ENCODE measurements at places on chromosomes 2 and 18.

DNA sequence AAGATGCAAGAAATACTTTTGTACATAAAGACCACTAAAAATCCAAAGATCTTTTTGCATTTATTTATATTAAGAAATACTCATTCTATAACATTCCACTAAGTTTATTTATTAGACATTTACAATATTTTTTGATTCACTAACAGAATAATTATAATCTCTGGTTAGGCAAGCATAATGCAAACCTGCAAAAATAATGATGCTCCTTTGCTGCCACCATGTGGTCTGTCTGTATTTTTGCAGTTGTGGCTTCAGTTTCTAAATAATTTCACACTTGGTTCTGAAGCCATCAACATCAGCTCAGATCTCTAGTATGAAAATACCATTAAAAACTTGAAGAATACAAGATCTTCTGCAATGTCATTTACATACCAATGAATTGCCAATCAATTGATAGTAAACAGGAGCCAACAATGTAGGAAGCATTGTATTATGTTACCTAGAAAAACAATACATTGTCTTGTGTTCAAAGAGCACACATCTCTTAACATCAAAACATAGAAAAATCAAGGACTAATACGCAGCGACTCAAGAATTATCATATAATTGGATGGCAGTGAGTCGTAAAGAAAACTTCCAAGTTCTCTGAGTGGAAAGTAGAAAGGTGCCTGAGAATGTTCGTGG, 28.8 kb upstream of the WDR75 start:
- DNase-seq, result peak; percentile 35
- H3K36me3 ChIP-seq, result no peaks in the 10 kb centered on the region
- no peaks in the 10 kb centered on the region for H3K27me3 ChIP-seq

GRCh38 chr2:208643145-208643544, 236.6 kb downstream of the PTH2R start:
- no peak overlapping the region for H3K27ac ChIP-seq
- H3K27me3 ChIP-seq, result no peaks in the 10 kb centered on the region
- DNase-seq, result no peak
- H3K36me3 ChIP-seq, result no peaks in the 10 kb centered on the region

DNA sequence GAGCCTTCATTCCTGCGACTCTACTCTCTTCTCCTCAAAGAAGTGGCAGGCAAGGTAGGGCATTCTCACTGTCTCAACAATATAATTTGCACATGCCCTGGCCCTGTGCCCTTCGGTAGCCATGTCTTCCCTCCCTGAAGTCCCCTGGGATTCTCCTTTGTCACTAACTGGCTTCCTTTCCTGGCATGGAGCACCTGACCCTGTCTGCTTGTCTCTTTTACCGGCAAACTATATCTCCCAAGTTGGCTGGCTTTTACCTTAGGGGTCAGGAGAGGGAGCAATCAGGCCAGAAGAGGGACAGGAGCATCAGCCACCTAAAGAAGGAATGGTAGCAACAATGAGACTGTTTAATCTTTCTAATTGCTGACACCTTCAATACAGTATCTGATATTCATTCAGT, 51.9 kb upstream of the RMDN2 start:
- DNase-seq, result no peak
- H3K27me3 ChIP-seq, result no peaks in the 10 kb centered on the region
- H3K36me3 ChIP-seq, result no peaks in the 10 kb centered on the region
- H3K4me3 ChIP-seq, result no peak overlapping the region

- no peaks in the 10 kb centered on the region for H3K36me3 ChIP-seq
- H3K27ac ChIP-seq, result no peak overlapping the region
- DNase-seq, result no peak
- H3K4me3 ChIP-seq, result no peak overlapping the region
- H3K4me1 ChIP-seq, result no peaks in the 10 kb centered on the region
Observed at GRCh38 chr2:170598067-170598395, 117.1 kb upstream of the SP5 start.

GRCh38 chr18:9914334-9914583, 443 bp downstream of the VAPA start:
- H3K4me3 ChIP-seq, result peak overlapping the region; percentile 85
- no peak for DNase-seq
- no peaks in the 10 kb centered on the region for H3K27me3 ChIP-seq
- H3K36me3 ChIP-seq, result no peaks in the 10 kb centered on the region
- H3K4me1 ChIP-seq, result peaks cover 10% of the 10 kb centered on the region

DNA sequence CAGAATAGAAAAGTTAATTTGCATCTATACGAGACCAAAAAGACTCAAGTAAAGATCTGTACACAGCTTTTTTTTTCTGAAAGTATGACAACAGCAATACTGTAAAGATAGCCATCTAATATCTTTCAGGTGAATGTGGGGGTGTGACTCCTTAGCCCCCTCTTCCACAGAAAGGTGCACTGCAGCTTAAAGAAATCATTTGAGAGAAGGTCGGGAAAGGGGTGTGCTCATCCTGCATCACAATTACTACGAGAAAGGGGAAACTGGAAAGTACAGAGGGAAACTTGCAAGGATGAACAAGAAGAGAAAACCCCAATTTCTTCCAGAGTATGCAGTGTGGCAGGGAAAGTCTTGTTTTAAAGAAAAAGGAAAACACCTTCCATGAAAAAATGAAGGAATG, 255.6 kb downstream of the CCDC178 start:
- H3K27me3 ChIP-seq, result no peaks in the 10 kb centered on the region
- H3K36me3 ChIP-seq, result no peaks in the 10 kb centered on the region
- H3K27ac ChIP-seq, result no peak overlapping the region
- H3K4me1 ChIP-seq, result no peaks in the 10 kb centered on the region

GRCh38 chr2:15810477-15811150, 129.7 kb upstream of the MYCN start:
- DNase-seq, result no peak
- H3K4me1 ChIP-seq, result peaks cover 8% of the 10 kb centered on the region
- no peaks in the 10 kb centered on the region for H3K36me3 ChIP-seq
- H3K27me3 ChIP-seq, result no peaks in the 10 kb centered on the region
- H3K27ac ChIP-seq, result peak overlapping the region; percentile 2

GRCh38 chr2:105521176-105521575, 122.3 kb upstream of the FHL2 start:
- H3K27ac ChIP-seq, result no peak overlapping the region
- no peaks in the 10 kb centered on the region for H3K36me3 ChIP-seq
- H3K4me1 ChIP-seq, result no peaks in the 10 kb centered on the region
- DNase-seq, result peak; percentile 8
- no peak overlapping the region for H3K4me3 ChIP-seq

- DNase-seq, result no peak
- no peak overlapping the region for H3K27ac ChIP-seq
- H3K4me1 ChIP-seq, result no peaks in the 10 kb centered on the region
- H3K4me3 ChIP-seq, result no peak overlapping the region
- H3K36me3 ChIP-seq, result no peaks in the 10 kb centered on the region
- H3K27me3 ChIP-seq, result peaks cover 3% of the 10 kb centered on the region
Observed at GRCh38 chr2:238963161-238963970, 115.5 kb downstream of the TWIST2 start.

DNA sequence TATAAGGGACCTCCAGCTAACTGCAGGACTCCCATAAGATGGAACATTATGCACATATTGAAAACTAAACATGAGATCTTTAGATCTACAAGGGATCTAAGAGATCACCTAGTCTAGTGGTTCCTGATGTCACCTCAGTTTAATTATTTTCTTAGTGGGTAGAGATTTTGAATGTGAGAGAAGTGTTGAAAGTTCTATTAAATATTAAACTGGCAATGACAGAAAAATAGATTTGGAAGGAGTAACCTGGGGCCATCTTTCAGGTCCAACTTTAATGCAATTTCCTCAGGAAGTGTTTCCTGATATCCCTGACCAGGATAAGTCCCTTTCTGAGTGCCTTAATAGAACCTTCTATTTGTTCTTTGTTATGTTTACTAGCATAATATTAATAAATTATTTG, 29.1 kb upstream of the CPS1 start:
- DNase-seq, result no peak
- H3K36me3 ChIP-seq, result no peaks in the 10 kb centered on the region
- H3K4me1 ChIP-seq, result no peaks in the 10 kb centered on the region

- H3K27ac ChIP-seq, result peak overlapping the region; percentile 92
- no peaks in the 10 kb centered on the region for H3K27me3 ChIP-seq
- peak; percentile 92 for DNase-seq
Observed at GRCh38 chr2:84958135-84959059, 12.6 kb upstream of the KCMF1 start.

DNA sequence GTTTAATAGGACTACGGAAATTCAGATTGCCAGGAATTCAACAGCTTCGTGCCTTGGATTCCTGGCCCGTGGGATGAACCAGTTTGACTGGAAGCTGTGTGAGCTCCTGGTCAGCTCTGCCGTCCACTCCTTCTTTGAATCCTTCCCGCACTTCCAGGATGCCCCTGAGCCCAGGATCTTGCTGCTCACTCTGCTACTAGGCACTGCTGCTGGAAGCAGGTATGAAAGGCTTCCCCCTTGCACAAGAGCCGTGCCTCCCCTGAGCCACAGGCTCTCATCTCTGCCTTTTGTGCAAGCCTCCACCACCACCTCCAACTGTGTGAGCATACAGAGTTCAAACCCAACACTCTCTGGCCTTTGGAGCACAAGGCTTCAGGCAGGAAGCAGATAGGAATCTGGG, 34.9 kb downstream of the EN1 start:
- no peak overlapping the region for H3K27ac ChIP-seq
- H3K4me1 ChIP-seq, result peaks cover 23% of the 10 kb centered on the region
- no peaks in the 10 kb centered on the region for H3K27me3 ChIP-seq

DNA sequence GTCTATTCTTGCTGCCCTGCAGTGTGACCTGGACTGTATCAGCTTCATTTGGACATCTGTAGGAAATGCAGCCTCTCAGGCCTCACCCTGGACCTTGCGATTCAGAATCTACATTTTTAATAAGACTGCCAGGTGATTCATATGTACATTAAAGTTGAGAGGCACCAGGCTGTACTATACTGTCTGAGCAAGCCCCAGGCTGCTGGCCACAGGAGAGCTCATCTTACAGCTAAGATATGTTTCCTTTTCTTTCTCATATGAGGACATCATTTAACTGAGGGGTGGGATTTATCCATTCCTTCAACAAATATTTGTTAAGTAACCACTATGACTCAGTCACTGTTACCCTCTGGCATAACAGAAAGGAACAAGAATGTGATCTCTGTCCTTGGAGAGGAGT, 78.2 kb upstream of the GCFC2 start:
- H3K4me1 ChIP-seq, result peaks cover 4% of the 10 kb centered on the region
- H3K36me3 ChIP-seq, result no peaks in the 10 kb centered on the region
- H3K27ac ChIP-seq, result no peak overlapping the region
- H3K4me3 ChIP-seq, result no peak overlapping the region

- no peak overlapping the region for H3K27ac ChIP-seq
- peaks cover 8% of the 10 kb centered on the region for H3K4me1 ChIP-seq
- no peak overlapping the region for H3K4me3 ChIP-seq
Observed at GRCh38 chr2:165868211-165868610, 74.2 kb upstream of the GALNT3 start.

DNA sequence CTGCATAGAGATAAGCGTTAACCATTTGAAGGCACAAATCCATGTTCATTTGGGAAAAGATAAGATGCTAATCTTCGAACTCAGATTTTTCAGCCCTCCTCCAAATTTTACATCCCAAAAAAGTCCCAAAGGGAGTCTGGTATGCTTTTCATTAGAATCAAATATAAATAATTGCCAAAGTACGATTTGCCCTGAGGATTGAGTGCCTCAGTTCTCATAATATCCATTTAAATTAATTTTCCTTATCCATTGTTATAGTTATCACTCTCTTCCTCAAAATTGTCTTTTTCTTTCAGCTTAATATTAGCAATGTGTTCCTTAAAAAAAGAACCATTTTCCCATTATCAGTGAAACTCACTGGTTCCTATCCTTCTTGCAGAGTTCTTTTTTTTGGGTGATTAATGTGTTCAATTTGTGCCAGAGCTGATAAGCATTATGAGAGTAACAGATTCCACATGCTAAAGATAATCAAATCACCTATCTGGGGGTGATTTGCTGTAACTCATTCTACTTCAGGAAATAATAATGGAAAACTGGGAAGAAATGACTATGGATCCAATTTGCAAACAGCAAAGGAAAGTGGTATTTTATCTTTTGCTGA, 686 bp downstream of the HNMT start:
- no peaks in the 10 kb centered on the region for H3K36me3 ChIP-seq
- no peaks in the 10 kb centered on the region for H3K27me3 ChIP-seq
- H3K27ac ChIP-seq, result peak overlapping the region; percentile 70
- peaks cover 7% of the 10 kb centered on the region for H3K4me1 ChIP-seq
- DNase-seq, result no peak

DNA sequence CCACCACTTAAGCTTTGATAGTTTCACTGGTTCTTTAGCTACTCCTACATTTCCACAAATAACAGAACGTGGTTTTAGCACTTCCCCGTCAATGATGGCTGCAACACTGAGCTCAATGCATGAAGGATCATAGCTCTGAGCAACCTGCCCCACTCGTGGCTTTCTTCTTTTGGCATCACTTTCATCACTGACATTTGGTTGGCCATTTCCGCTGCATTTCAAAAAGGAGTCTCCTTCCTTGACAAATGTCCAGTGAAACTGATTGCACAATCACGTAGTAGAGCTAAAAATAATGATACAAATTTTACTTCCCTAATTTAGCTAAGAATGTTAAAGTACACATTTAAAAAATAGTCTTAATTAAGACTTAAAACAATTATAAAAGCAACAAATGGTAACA, 205.2 kb upstream of the HDAC4 start:
- H3K36me3 ChIP-seq, result no peaks in the 10 kb centered on the region
- no peaks in the 10 kb centered on the region for H3K27me3 ChIP-seq
- DNase-seq, result no peak
- H3K4me3 ChIP-seq, result no peak overlapping the region
- no peak overlapping the region for H3K27ac ChIP-seq
- H3K4me1 ChIP-seq, result peaks cover 21% of the 10 kb centered on the region

- H3K4me1 ChIP-seq, result peaks cover 13% of the 10 kb centered on the region
- no peaks in the 10 kb centered on the region for H3K36me3 ChIP-seq
- H3K27ac ChIP-seq, result no peak overlapping the region
- H3K27me3 ChIP-seq, result no peaks in the 10 kb centered on the region
- H3K4me3 ChIP-seq, result peak overlapping the region; percentile 51
Observed at GRCh38 chr2:10385933-10386773, 62.0 kb downstream of the ODC1 start.

DNA sequence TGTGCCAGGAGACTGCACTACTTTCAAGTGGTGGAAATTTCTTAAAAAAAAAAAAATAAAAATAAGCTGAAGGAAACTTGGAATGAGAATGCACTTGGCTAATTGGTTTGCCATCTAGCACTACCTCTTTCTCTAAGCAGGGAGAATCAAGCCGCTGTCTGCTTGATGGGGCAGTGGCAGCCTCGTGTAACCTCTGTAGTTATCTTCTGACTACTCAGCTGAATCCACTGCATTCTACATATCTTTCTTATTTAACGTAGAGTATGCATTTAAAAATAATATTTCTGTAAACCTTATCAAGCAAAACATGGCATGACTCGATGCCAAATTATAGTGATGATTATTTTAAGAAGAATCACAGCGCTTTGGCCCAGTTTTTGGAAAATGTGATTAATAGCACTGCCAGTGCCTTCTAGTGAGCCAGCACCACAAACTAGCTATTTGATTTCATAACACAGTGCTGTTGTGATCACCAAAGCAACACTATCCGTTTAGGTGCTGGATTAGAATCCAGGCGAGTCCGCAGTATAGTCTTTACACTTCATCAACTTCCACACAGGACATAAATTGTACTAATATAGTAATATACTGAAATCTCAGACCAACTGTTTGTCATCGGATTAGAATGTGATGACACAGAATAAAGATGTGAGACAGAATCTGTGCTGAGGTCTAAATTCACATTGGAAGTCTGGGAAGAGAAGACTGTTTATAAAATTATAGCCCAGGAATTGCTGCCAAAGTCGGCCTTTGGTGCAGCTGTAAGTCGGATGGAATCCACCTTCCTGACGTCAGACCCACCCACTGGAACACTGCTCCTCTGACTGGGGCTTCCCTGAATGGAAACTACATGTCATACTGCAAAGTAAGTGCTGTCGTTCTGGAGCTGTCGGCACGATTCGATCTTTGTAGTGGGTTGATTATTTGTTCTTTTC, 136.5 kb upstream of the ETAA1 start:
- H3K27me3 ChIP-seq, result no peaks in the 10 kb centered on the region
- DNase-seq, result no peak
- no peak overlapping the region for H3K4me3 ChIP-seq
- H3K4me1 ChIP-seq, result no peaks in the 10 kb centered on the region

Data from neuronal stem cell (in vitro differentiated cells).